ENCODE measurements at places on chromosomes 16 and 17.
A peak's percentile ranks its signal among the peaks of the same experiment; 100 is the strongest.

GRCh38 chr17:76586741-76587487, 1.3 kb upstream of the ST6GALNAC2 start:
- DNase-seq: no peak

DNA sequence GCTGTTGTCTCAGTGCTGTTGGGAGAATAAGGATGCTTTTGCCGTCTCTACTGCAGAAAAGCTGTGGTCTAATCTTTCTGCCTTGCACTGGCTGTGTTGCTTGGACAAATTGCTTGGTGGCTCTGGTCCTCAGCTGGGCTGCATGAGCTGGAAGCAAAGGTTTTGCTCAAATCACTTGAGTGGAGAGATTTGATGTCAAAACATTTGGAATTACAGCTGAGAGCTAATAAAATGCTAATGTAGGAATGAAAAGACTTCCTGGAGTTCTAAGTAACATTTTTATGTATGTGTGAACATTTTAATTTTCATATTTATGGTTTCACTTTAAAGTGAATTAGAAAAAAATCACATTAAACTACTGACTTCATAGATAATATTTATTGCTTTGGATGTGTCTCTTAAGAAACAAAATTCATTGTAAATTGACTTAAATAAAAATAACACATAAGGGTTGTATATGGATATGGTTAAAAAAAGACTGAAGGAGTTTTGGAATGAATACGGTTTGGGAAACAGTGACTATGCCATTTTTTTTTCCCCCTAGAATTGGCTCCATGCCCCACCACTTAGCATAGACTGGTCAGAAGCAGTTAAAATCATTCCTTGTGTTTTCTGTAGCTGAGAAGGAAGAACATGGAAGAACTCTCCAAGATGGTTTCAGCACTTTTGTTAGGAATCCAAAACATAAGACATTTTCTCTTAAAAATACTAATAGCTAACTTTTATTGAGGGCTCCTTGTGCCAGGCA, 39.2 kb upstream of the FAM20A start:
- DNase-seq: no peak

DNA sequence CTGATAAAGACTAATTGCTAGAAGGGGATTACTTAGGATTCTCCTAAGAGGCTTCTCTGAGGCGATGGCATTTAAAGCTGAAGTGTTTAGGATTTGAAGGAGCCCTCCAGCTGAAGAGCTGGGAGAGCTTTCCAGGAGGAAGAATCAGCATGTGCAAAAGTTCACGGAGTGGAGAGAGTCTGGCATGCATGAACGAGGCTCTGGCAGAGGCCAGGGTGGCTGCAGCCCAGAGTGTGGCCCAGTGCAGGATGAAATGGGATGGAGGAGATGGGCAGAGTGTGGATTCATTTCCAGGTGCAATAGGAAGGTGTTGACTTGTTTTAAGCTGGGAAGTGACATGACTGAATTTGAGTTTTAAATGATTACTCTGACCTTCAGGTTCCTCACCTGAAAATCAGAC, 249.0 kb upstream of the CCL2 start:
- no peak for DNase-seq

DNA sequence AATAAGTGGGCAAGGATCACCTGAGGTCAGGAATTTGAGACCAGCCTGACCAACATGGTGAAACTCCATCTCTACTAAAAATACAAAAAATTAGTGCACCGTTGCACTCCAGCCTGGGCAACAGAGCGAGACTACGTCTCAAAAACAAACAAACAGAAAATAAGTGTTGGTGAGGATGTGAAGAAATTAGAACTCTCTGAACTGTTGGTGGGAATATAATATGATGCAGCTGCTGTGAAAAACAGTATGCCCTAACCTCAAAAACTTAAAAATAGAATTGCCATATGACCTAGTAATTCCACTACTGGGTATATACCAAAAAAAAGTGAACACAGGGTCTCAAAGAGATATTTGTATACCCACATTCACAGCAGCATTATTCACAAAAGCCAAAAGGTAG, 26.1 kb downstream of the GLG1 start:
- DNase-seq: no peak

GRCh38 chr16:82452004-82452756, 174.6 kb upstream of the CDH13 start:
- no peak for DNase-seq

- DNase-seq: no peak
Measured at GRCh38 chr16:77383606-77384187, 51.1 kb downstream of the ADAMTS18 start.

GRCh38 chr17:62671553-62671952, 44.1 kb downstream of the MRC2 start:
- no peak for DNase-seq

DNA sequence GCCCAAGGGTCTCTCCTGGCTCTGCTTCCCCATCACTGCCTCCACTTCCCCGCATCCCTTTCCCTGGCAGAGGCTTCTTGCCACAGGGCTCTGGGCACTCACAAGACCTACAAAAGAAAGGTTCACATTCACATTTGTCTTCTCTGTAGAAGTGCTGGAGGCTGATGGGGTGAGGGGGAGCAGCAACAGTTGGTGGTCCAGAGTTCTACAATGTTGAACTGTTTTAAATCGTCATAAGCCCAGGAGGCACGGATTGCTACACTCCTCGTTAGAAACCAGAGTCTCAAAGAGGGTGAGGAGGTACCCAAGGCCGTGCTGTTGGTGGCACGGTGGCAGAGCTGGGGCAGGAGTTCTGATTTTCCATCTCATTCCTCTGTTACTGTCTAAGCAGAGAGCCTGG, 5.8 kb upstream of the RAI1 start:
- no peak for DNase-seq

- peak; percentile 20 for DNase-seq
Measured at GRCh38 chr16:27401768-27402568, at the start of gene IL21R. Gene IL21R (plus strand): TSS chr16:27402174. CDS start chr16:27430072, 27,898 bp downstream.

DNA sequence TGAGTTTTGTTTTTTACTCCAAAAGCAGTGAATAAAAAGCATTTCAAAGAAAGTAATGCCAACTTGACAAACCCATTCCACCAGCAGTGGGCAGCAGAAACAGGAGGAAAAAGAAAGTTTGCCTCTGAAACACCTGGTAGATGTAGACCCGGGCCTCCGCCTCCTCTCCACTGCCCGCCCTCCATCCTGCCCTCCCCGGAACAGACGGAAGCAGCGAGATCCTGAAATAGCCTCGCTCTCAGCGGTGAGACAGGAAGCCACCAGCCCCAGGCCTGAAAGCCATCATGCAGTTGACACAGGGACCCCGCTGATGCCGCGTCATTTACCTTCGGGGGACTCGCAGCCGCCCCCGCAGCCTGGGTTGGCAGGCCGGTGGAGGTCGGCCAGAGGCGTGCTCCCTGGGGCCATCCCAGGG, 67.8 kb downstream of the C16orf78 start:
- peak; percentile 70 for DNase-seq

- DNase-seq: no peak
Measured at GRCh38 chr16:48350736-48351135, 34.5 kb downstream of the SIAH1 start.

DNA sequence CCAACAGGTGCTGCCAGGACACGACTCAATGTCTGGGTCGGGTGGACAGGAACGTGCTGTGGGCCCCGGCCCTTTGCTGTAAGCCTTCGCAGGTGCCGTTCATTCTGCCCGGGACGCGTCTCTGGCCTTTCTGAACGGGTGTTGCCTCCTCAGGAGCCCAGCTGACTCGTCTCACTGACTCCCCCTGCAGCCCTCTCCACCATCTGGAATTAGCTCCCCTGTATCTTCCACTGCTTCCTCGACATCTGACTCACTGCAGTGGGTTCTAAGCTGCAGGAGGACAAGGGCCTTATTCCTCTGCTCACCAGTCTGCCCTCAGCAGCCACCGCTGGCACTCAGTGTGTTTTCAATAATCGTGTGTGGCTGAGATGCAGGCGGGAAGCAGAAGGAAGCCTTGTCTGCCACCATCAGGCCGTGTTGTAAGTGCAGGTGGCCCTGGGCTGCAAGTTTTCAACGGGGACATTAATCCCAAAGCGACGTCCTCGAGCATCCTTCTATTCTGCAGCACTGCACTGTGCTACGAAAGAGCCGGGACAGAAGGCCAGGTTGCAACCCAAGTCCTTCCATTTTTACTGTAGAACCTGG, 256.2 kb downstream of the FOXL1 start:
- DNase-seq: no peak

DNA sequence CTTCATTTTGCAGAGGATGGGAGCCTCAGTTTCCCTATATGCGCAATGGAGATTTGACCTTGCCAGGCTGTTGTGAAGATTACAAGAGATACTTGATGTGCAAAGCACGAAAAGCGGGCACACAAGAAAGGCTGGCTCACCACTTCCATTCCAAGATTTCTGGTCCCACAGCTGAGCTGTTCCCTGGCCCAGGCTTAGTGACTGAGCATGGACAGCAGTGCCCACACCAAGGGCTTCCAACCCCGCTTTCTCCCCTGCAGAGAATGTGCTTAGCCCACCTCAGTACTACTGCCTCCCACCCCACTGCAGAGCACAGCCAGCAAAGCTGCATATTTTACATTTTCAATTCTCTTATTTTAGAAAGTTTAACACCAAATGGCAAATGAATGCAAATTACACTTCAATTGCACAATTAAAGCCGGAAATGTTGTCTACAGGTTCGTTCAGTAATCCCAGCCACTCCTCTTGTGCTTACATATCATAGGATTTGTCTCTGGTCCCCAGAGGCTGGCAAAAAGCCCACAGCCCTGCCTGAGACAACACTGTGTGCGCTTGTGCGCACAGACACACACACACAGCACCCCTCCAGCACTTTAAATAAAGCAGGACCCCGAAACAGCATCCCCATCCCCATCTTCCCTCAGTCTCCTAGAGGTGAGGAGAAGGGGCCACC, 51.8 kb downstream of the VAC14 start:
- DNase-seq: no peak

GRCh38 chr17:27756467-27757371, 43.6 kb downstream of the NOS2 start:
- DNase-seq: no peak

DNA sequence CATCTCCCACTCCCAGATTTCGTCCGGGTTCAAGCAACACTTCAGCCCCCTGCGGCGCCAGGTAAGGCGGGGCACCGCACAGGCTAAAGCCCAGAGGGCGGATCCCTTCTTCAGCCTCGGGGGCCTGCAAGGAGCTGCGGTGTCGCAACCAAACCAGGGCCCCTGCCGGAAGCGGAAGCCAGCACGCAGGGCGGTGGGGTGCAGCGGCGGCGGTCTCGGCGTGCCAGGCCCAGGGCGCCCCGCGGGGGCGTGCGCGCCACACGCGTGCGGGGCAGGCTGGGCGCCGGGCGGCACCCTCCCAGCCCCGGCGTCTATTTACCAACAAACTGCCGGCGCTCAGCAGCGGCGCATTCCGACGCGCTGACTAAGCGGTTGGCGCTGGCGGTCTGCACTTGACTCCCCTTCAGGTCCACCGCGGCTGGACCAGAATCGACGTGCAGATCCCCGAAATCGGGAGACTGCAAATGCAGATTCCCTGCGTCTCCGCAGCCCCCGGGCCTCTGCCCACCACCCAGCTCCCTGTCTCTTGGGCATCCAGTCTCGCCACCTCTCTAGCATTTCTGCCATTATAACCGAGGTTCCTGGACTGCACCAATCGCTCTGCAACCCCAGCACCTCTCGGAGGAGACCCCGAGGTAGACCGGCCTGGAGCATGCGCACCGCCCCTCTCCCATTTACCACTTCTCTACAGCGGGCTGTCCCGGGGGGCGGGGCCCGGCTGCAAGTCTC, 421 bp upstream of the DLX4 start:
- DNase-seq: peak; percentile 58

DNA sequence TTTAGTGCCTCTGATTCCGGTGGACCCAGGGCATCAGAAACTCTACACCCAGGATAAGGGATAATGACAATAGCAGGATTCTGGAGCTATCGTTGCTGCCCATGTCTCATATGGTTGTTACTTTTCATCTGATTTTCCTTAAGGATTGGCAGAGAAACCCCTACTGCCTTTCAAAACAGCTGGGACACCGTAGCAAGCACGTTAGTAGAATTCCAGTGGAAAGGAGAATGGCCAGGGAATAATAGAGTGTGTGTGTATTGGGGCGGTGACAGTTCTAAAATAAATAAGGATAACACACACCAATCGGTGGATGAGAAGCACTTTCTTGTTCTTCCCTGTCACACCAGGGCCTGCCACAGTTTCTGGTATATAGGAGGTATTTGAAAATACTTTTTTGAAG, 251.8 kb downstream of the HAPSTR1 start:
- no peak for DNase-seq

- peak; percentile 4 for DNase-seq
Measured at GRCh38 chr16:25192096-25192495, 24.7 kb upstream of the AQP8 start.

- DNase-seq: no peak
Measured at GRCh38 chr16:89453501-89454321, 36.6 kb downstream of the ANKRD11 start.

DNA sequence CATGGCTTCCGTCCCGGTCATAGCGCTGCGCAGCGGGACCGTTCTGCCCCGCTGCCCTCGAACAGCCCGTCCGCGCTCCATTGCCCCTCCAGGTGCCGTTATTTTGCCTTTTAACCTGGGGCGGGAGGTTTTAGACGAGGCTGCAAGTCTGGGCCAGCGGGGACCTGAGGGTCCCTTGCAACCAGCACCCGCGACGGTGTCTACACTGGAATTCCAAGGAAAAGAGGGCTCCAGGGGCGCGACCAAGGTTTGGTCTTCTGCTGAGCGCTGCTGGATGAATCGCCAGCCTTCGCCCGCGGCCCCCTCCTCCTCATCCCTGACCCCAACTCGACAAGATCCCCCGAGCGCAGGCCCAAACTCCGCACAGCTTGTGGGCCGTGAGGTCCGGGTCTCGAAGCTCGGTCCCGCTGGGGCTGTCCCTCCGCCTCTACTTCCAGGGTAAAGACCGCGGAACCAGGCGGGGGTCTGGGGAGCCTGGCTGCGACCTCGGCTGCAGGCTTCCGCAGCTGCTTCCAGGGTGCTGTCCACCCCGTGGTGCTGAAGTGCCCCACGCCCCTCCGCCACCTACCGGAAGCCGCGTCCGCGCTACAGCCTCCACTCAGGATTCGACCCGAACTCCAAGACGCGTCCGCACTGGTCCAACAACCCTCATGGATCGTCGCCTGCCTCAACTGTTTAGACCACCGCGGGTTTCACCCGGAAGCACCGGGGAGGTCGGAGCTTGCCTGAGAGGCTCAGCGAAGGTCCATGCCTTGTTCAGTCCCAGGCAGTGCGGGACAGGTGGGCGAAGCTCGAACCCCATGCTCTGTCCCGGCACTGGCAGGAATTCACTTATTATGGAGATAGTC, 10.1 kb upstream of the CA4 start:
- no peak for DNase-seq

DNA sequence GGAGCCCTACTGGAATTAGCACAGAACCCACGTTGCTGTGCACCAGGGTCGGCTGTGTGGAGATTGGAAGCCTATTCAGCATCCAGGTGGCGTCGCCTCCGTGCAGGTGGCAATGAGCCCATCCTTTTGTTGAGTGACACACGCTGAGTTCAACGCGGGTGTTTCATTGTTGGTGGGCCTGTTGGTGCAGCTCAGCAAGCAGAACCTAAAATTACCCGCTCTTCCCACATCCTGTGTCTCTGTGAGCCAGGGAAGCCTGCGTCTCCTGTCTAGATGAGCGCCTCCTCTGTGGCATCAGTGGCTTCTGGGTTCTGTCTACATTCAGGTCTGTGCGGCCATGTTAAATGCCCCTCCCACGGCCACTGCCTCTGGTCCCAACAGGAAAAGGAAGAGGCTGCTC, 14.5 kb downstream of the CD2BP2 start:
- no peak for DNase-seq

- no peak for DNase-seq
Measured at GRCh38 chr17:9842057-9842758, 16.5 kb downstream of the GLP2R start.

GRCh38 chr17:44898768-44899073, 524 bp downstream of the EFTUD2 start:
- DNase-seq: peak; percentile 49

GRCh38 chr16:30009990-30010843, 610 bp downstream of the DOC2A start:
- DNase-seq: no peak
